NCI-H82 (cell line): ENCODE measurements at places on chromosomes 2 and 18.

DNA sequence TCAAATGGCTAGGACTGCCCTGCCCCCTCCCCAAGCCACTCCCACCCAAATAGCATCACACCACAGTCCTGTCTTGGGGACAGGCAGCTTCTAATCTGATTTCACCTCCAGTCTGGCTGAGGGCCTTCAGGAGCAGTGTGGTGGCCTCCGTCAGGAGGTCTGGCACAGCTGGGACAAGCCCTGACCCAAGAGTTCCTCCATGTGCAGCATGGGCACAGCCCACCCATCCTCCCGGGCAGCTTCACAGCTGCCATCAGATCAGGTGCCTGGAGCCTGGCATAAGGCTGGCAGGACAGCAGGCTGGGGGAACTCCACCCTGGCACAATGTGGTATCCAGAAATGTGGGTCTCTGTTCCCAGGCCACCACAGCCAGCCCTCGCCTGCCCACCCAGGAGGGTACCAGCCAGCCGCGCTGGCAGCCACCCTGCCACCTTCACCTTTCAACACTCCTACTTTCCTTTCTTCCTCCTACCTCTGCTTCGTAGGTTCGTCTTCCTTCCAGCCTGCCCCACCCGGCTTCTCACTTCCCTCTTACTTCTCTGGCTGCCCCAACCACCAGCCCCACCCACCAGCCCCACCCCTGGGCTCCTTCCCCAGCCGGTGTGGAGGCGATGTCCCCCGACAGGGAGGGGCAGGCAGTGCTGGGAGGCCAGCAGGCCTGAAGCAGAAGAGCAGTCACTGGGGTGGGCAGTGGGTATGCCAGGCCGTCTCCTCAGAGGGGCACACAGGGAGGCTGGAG lies at the start of gene CAPG:
Gene CAPG (minus strand): TSS at position 522 of the 739 bp plus-strand sequence. CDS start 8,221 bp downstream, outside the sequence.
- no peak for DNase-seq

DNA sequence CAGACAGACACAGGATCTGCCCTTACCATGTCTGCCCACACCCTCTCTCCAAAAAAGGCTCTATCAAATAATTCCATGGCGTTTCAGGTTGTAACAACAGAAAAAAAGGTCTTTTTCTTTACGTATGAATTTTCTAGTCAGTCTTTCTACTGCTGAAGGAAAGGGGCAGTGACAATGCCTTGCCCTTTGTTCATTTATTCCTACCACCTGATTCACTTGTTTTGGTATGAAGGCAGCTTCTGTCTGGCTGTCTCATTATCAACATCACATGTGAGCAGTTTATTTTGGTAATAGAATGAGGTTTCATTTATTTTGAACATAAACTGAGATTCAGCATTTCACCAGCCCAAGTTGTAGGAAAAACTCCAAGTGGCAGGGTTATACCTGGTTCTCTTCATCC lies 94.3 kb upstream of the KLF7 start:
- no peak for DNase-seq

DNA sequence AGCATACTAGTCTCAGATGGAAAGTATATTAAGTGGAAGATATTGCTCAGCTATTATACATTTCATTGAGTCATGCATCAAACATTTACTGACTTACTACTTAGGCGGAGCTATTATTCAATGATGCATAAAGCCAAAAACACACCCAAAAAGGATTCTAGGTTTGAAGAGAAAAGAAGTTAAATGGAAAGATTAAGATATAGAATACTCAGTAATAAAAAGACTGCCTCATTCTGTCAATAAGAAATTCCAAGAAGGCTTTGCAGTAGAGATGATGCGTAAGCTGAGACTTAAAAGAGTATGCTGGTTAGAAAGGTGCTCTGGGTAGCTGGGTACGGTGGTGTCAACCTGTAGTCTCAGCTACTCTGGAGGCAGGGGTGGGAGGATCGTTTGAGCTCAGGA lies 27.6 kb downstream of the STK17B start:
- no peak for DNase-seq

DNA sequence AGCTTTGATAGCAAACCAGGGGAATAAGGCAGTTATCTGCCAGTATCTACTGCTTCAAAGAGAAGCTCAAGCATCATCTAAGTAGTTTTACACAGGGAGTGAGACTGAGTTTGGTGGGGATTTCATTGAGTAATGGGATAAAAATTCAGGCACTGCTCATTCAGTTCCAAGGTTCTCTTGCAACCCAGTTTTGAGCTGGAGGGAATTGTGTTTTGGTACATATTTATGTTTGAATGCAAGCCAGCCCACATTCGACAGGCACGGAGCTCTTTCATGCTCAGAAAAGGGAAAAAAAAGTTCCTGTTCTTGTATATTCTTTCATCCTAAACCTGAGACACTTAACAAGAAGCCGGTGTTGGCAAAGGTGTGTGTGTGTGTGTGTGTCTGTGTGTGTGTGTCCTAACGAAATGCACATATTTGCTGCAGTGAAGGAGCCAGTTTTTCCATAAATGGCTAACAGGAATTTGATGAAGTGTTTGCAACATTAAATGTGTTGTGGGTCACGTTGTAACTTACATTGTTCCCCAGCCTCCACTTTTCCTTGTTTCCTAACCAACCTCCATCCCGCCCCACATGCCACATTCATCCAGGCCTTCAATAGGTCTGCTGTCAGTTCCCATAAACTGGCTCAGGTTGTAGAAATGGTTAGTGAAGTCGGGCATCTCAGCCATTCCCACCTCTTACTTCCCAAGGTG lies 311.1 kb downstream of the TXNL1 start:
- DNase-seq = no peak

- no peak for DNase-seq
Measured at GRCh38 chr2:235026649-235027557, 75.1 kb downstream of the SH3BP4 start.

DNA sequence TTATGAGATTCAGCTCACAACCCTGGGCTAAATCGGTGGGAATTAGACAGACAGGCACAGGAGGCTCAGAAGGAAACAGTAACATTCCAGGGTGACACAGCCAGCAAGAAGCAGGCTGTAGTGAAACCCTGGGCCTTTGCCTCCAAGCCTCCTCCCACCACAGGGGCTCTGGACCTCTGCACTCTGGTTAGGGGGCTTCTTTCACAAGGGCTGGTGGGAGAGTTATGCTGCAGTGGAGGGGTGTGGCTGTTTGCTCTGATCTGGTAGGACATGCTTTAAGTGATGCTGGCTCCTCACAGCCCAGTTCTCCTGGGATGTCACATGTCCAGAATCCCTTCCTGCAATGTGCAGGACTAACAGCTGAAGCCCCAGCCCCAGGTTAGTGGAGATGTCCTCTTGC lies 109.9 kb downstream of the TGFA start:
- no peak for DNase-seq

DNA sequence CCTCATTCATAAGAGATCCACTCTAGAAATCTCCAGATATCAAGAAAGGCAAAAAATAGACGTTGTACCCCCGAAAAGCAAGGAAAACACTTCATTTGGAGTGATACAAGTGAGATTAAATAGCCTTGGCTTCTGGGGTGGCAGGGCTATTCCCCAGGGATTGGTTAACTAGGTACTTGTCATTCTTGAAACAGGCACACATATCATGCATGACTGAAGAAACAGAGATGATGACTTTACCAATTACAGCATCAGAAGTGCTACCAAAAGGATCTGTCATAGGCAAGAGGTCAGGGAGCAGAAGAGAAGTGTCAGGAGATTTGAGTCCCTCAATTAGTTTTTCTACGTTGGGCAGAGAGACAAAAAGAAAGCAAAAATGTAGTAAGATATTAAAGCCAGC lies 45.2 kb upstream of the NFU1 start:
- peak; percentile 19 for DNase-seq

DNA sequence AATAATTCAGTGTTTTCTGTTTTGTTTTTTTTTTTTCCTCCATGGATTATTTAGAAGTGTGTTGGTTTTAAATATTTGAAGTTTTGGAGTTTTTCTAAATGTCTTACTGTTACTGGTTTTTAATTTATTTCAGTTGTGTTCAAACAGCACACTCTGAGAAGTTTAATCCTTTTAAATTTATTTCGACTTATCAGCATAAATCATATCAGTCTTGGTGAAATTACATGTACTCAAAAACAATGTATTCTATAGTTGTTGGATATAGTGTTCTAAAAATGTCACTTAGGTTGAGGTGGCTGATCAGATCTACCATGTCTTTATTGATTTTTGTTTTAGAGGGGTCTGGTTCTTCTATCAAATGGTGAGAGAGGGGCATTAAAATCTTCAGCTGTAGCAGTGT lies 134.7 kb downstream of the NCOA1 start:
- no peak for DNase-seq

DNA sequence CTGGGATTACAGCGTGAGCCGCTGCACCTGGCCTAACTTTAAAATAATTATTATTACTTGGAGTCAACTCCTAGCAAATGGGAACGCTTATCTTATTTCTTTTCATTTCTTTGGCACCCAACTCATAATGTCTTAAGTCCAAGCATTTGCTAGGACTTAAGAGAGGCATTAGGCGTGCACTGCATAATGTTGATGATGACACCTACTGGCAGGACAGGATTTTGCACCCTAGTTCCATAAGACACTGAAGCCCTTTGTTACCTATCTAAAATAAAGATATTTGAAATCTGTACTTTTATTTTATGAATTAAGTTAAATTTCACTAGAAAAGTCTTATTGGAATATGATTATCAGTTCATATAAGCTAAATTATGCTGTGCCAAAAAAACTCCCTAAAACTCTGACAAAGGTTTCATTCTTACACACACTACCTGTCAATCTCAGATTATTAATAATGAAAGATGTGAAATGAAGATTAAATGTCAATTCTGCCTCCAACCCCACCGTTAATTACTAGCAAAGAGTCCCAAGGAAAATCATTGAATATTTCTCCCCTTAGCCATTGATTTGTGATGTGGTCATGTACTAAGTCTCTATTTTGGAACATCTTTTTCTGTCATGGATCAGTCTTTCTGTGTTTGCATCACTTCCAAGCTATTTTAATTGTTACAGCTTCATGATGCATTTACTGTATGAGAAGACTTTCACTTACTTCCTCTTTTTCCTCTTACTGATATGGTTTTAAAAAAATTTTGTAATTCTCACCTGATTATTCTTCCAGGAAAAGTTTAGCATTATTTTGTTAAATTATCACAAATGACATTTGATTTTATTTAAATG lies 12.7 kb upstream of the CDH2 start:
- DNase-seq = peak; percentile 72

DNA sequence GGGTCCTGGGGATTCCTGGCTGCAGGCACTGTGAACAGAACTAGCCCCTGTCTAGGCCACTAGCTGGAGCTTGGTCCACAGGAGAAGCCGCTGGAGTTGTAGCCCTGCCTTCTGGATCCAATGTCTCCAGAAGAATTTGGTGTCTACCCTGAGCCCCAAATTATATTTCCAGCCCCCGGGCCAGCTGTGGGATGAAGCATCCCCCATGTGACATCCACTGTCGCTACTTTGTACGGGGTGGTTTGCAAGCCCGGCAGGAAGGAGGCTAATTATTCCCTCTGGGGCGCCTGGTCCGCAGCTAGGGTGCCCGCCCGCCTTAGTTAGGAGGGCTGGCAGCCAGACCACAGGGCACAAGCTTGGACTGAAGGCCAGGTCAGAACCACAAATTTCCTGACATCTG lies 106.5 kb downstream of the SMAD7 start:
- DNase-seq = no peak

DNA sequence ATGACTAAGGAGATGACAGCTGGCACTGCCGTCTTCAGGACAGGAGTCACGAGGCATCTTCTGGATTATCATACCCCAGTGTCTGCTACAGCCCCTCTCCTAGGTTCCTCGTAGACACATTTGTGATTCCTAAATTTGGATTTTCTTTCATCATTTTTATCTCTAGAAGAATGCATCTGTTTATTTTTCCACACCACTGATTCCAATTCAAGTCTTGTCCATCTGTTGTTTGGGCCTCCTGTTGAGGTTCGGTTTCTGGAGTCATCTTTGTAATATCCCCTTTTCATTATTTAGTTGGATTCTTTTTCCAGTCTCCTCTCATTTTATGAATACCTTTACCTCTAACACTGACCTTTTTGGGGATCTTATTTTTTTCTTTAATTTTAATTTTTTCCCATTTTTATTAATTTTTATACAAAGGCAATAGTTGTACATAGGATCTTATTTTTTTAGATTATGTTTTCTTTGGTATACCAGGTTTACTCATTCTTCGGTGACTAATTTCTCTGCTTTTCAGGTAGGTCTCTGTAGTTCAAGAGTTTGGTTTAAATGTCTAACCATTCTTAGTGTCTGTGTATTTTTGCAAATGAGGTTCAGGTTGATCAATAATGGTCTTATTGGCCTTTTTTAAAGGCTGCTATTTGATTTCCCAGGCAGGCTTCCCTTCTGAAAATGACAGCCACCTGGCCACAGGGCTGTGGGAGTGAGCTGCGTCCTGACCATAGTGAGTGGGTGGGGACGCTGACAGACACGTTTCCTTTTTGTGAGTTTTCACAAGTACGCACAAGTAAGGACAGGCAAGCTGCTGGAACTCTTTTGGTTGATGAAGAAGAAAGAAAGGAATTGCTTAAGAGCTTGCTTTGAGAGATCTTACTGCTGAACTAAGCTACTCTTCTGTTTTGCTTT lies 34.5 kb downstream of the FARP2 start:
- DNase-seq = no peak

DNA sequence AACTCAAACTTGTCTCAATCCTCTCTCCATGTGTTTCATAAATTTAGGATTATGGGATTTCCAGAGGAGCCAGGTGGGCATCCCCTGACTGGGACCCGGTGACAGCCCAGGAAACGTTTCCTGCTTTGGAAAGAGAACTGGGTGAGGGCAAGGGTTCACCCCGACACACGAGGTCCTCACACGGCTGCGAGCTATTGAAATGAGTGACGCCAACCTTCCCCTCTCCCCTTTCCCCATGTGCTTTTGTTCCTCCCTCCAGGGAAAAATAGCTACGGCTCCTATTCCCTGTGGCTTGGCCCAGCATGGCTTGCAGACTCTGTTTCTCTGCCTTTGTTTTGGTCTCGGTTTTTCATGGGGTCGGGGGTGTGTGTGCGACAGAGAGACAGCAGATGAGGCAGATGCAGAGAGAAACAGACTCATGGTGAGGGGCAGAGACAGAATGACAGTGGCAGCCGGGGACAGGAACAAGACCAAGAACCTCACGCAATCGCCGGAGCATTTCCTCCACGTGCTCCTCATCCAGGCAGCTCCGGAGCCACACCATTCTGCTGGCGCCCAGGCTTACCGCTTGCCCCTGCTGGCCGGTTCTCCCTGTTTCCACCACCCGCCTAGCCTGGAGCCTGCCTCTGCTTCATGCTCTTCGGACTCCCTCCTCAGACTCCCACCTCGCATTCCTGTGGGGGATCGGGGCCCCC lies 238.5 kb downstream of the DYSF start:
- DNase-seq = no peak

DNA sequence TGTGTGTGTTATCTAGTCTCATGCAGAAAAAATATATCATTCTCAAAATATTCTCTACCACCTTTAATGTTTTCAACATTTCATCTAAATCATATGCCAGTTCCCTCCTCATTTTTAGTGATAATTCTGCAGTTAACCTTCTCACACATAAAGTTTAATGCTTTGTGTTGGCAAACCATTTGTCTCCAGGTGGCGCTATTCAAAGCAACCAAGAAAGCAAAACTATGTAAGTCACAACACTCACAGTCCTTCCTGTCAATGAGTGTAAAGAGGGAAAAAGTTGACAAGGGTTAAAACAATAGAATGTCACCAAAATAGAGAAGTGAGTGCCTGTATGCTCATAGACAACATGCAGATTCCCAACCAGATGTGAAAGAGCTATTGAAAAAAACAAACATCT lies 961.6 kb upstream of the LRRTM1 start:
- DNase-seq = peak; percentile 46
